Stimulated activated CD8-positive, alpha-beta memory T cell treated with anti-CD3 and anti-CD28 coated beads, Interleukin-4, amount 100 ng/mL, for 1 hour (primary cell): ENCODE measurements at places on chromosomes 1 and 21.

DNA sequence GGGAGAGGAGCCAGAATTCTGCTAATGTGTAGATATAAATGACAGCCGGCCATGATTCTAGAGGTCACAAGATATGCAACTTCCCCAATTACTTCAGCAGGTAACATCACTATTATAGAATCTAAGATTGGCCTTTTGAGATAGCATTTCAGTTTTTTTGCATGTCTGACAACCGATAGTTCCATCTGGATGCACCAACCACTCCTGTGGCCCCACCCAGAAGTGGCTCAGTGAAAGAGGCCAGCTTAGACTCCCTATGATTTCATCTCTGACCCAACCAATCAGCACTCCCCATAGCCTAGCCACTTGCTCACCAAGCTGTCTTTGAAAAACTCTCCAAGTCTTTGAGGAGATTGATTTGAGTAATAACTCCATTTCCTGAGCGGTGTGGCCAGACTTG lies 30.3 kb upstream of the NUF2 start:
- DNase-seq: no peak

DNA sequence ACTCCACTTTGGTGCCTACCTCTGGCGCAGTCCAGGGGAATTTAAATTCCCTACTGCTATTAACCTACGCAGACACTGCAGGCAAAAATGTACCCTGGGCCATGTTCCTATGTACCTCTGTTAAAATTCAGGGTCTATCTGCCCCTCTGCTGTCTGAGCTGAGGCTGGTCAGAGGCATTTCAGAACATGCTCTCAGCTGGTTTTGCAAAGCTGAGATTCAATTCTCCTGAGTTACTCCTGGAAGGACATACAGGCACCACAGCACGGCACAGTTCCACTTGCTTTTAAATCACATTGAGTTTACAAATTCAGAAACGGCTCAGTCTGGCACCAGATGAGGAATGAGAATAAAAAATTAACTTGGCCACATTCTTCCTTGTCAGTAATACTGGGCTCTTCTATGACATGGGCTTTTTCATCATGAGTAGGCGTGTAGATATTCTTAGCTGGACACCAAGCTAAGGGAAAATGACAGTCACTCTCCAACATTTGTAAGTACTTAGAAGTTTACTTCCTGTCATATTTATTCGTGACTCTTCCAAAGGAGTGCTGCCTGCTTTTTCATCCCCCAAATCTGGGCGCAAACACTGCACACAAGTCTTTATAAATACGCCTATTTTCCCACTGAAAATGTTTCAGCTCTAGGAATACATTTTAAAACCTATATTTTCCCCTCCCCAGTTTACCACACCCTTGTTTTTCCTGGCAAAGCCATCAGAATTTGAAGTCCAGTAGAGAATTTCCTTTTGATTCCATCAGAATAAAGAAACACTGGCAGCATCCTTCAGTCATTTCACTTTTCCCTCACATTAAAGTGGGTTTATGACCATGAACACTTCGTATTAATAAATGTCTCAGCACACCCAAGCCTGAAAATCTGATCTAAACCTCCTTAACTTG lies 1.9 kb downstream of the C1orf198 start:
- no peak for DNase-seq

- no peak for DNase-seq
Measured at GRCh38 chr21:41552254-41552653, 44.3 kb upstream of the TMPRSS2 start.

GRCh38 chr1:22208268-22208972 lies 65.5 kb upstream of the WNT4 start:
- no peak for DNase-seq

DNA sequence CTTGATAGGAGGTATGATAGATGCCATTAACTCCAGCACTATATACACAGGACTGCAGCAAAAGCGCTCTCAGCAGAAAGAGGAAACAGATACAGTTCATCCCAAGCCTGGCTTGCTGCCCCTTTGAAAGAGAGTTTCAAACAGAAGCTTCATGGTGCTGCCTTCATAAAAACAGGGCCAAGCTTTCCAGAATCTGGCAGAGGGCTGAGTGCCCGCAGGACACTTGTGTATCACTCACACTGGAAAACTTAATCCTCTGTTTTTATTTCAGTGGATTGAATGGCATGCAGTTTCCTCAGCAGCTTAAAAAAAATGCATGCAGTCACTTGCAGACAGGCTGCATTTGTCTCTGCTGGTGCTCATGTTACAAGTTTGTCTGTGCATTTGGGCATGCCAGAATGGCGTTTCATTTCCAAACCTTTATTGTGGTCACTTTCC lies 40.4 kb downstream of the KCNJ15 start:
- DNase-seq: no peak

DNA sequence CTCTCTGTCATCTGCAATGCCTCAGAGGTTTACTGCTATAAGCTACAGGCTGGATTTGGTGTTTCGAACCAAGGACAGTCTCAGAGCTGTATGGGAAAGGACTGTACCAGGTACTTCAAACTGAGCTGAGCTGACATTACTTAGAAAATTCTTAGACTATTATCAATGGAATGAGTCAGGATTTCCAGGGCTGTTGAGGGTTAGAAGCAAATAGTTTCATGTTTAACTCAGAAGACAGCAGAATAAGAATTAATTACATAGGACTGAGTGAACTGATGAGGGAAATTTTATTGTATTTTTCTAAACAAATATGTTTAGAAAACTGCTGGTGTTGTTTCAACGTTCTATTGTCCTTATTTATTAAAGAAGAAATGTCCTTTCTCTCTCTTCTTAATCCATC lies 74.3 kb upstream of the CAPZB start:
- no peak for DNase-seq

- no peak for DNase-seq
Measured at GRCh38 chr1:157505481-157506272, 46.6 kb downstream of the FCRL5 start.

DNA sequence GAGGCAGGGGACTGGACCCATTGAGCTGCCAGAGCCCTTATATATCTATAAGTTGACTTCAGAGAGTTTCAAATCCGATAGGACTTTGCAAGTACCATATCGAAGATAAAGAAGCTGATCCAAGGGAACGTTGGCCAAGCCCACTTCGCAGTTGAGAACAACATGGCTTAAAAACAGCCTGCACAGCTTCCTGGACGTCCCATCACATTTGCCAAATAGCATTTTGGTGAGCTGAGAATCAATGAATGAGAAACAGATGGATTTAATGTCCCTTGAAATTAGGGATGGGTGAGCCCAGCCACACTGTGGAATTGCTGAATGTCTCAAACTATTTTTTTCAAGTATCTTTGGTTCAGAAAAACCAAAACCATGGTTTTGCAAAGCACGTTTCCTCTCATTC lies 64.8 kb downstream of the KCNJ15 start:
- no peak for DNase-seq

DNA sequence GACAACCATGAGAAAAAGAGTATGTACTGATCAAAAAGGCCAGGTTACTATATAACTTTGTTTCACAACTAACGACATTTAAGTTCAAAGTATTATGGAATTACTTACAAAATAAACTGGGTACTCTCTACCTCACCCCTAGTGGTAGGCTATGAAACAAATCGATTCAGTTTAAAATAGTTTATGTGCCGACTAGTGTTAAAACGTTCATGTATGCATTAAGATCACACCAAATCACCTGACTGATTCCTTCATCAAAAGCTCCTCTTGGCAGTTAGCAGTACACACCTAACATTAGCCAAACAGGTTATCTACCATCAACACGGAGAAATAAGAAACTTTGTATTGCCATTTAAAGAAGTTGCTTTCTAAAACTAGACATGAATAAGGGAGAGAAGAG lies 137.1 kb downstream of the AKT3 start:
- DNase-seq: no peak

DNA sequence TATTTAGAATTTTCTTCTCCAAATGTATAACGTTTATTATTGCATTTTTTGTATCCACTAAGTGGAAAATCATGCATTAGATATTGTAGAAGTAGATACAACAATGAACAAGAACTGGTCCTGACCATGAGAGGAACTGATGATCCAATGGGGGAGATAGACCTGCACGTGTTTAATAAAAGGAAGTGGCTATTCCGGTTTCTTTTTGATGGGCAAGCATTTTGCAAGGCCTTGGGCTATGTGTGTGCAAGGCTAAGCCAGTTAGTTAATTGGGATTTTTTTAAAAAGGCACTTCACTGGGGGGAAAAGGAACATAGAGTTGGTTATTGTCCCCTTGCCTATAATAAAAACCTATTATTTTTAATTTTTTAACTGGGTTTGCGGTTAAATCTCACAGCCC lies 961 bp upstream of the VCAM1 start:
- DNase-seq: no peak
